ENCODE measurements at places on chromosomes 7 and 10. TPM values are rescaled to one million over a fixed set of nuclear protein-coding genes. Genes with fewer than 3 reads are reported as not detected.
A peak's percentile ranks its signal among the peaks of the same experiment; 100 is the strongest.

The NEUROD6 gene
- polyA plus RNA-seq: not detected

The MYOZ1 gene
- 9.6 TPM for polyA plus RNA-seq

The SYCE1 gene
- polyA plus RNA-seq: 0.94 TPM

The SP8 gene
- polyA plus RNA-seq: not detected

The PNLIPRP3 gene
- polyA plus RNA-seq: not detected

- no peak for DNase-seq
These were observed 13.2 kb downstream of the ANK3 start for GRCh38 chr10:60376221-60377041.

- no peak for DNase-seq
These were observed 145.0 kb downstream of the MAD1L1 start for GRCh38 chr7:2087744-2088143.

DNA sequence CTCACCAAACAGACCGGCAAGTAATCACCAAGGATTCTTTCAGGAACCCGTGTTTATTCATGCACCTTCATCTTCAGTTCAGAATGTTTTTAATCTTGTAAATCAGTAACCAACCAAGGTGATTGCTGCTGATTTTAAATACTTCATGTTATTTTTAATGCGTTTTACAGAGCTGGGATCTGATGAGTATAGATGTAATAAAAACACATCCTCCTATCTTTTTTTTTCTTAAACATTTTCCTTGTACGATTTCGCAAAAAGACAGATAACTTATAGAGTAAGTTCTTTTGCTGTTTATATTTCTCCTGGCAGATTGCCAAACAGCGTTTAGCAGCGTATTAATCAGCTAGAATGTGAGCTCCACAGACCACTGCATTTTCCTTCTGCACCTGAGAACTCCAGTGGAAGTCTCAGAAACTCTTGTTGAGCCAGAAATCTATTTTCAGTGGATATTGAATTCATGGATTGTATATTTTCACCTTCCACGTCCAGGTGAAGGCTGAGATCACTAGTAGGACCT is 397.8 kb upstream of the NRP1 start:
- no peak for DNase-seq

DNA sequence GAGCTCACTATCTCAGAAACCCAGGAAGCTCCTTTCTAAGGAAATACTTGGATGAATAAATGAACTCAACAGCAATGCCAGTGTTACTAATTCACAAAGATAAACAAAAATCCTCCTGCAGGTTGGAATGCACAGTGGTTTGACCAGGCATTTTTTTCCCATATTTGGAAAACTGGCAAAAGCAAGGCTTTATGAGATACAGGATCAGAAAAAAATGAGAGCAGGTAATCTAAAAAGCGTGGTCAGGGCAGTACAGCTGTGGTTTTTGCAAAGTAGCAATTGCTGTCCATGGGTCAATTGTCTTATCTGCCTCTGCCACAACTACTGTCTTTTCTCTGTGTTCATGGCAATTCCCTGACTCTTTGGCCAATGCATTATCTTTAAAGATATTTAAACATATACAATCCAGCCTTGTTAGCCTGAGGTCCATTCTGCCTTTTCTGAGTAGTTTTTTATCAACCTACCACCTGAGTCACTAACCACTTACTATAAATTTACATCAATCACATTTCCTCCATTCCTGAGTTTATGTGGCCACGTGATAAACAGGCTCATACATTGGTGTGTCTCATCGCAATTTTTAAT is 564.5 kb upstream of the IGFBP3 start:
- no peak for DNase-seq

DNA sequence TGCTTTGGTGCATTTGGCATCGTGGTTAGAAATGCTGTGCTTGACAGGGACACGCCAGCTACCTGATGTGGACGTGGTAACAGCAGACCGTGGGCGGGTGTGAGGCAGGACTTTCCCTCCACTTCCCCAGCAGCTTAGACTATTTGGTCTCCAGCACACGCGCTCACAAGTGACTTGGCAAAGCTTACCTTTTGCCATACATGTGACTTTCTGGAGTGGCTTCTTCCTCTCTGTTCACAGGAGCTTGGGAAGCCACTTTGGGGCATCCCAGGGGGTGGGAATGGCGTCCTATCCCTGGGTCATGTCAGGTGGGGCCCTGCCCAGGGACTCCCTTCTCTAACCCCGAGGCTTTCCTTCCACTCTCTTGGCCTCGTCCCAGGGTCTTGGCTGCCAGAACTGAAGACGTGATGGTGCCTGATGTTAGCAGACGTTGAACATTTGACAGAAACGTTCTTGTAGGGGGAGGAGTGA is 228.7 kb upstream of the KLF6 start:
- DNase-seq: no peak

DNA sequence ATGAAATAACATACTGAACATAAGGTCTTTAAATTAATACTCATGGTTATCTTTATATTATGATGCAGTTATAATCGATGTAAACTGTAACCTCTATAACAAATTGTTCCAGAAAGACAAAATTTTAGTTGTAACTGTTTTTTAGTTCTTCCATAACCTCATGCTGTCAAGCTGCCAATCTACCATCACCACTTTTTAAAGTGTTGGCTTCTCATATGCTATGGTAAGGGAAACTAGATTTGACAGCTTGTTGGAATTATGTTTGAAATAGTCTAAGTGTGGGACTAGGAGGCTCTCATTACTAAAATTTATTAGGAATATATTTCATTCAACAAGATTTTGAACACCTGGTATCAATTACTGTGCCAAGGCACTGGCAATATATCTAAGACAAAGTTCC is 105.4 kb downstream of the NRBF2 start:
- no peak for DNase-seq

- no peak for DNase-seq
These were observed 258.6 kb downstream of the CXCL12 start for GRCh38 chr10:44126291-44126717.

DNA sequence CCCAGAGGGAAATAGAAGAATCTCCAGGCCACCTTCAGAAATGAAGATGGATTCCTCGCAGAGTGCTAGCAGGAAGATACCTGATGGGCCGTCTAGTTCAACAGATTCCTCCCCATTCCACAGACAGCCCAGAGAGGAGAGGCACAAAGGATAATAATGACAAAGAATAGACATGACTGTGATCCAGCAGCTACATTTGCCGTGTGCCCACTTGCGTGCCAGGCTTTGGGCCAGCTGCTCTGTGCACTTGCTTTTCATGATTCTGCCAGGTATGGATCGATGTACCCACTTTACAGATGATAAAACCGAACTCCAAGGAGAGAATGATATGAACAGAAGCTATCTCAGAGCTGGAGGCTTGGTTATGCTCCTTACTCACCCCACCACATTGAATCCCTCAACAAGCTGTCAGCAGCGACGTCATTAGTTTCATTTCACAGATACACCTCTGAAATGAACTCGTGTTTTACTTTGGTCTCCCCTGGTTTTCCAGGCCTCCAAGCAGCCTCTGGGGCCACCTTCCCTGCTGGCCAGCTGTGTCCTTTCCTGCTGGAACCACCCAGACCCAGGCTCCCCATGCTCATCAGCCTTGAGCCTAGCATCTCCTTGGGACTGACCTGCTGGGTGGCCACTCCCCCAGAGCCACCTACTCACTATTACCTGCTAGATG is 11.9 kb upstream of the WDFY4 start:
- DNase-seq: no peak

DNA sequence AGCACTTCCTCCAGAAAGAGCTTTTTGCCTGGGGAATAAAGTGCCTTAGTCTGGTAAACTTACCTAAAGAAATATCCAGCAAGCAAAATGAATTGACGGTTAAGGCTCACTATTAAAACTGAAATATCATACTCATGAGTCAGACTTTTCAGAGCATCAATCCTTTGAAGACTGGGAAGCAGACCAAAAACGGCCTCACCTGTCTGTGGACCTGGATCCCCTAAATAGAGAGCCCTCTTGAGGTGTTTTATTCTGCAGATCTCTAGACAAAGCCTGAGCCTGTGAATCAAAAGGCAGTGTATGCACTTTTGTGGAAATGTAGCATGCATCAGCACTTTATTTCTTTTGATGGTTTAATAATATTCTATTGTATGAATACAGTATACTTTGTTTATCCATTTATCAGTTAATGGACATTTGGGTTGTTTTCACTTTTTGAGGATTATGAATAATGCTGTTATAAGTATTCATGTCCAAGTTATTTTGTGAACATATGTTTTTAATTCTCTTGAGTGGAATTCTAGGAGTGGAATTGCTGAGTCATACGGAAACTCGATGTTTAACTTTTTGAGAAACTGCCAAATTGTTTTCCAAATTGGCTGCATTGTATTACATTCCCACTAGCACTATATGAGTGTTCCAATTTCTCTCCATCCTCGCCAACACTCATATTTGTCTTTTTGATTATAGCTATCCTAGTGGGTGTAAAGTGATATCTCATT is 449.0 kb upstream of the IGFBP3 start:
- peak; percentile 67 for DNase-seq
